Endothelial cell of umbilical vein (primary cell): ENCODE measurements at places on chromosomes 13 and 19.

DNA sequence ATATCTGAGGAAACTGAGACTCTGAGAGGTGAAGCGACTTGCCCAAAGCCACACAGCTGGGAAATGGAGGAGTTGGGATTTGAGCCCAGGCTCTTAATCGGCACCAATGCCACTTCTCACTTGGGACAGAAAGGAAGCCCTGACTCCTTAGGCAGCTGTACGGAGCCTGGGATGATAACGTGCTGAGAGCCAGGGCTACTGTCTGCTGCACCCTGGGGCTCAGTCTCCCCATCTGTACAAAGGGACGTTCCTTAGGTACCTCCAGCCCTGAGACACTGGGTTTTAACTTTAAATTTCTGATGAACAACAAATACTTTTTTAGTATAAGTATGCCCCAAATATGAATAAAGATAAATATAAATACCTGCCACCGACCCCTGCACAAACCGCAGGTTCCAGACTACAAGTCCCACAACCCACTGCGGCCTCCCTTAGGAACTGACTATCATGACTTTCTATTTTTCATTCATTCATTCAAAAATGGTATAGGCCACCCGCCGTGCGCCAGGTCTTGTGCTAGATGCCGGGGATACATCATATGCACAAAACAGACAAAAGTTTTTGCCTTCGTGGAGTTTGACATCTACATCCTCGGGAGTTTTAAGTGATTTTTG lies 776 bp upstream of the NCLN start:
- no peak for DNase-seq

- DNase-seq, result no peak
Measured at GRCh38 chr13:51212758-51213157, 9.4 kb upstream of the FAM124A start.

DNA sequence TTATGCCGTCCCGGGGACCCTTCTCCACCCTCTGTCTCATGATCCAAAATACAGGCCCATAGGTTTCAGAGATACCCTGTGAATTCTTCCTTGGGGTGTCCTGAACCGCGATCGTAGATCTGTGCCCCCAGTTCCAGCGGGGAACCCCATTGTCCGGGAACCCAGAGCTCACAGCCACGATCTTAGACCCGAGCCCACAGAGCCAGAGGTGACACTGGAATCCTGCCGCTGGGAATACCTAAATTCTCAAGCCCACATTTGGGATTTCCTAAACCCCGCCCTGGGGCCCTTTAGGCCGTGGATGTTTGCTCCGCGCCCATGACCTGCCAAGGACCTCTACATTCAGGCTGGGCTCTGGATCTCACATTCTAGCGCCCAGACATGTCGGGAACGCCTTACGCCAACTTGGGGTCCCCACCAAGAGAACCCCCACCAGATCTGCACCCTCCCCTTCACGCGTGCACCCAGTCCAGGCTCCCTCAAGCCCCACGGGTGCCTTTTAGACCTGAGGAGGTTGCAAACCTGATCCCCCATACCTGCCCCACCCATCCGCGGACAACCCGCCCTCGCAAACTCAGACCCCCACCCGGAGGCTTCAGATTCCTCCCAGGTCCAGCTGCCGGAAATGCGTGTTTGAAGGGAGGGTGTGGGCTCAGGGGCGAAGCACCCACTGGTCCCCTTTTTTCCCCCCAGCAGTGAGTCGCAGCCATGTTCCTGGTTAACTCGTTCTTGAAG lies 605 bp downstream of the CAPNS1 start:
- DNase-seq, result peak; percentile 50

DNA sequence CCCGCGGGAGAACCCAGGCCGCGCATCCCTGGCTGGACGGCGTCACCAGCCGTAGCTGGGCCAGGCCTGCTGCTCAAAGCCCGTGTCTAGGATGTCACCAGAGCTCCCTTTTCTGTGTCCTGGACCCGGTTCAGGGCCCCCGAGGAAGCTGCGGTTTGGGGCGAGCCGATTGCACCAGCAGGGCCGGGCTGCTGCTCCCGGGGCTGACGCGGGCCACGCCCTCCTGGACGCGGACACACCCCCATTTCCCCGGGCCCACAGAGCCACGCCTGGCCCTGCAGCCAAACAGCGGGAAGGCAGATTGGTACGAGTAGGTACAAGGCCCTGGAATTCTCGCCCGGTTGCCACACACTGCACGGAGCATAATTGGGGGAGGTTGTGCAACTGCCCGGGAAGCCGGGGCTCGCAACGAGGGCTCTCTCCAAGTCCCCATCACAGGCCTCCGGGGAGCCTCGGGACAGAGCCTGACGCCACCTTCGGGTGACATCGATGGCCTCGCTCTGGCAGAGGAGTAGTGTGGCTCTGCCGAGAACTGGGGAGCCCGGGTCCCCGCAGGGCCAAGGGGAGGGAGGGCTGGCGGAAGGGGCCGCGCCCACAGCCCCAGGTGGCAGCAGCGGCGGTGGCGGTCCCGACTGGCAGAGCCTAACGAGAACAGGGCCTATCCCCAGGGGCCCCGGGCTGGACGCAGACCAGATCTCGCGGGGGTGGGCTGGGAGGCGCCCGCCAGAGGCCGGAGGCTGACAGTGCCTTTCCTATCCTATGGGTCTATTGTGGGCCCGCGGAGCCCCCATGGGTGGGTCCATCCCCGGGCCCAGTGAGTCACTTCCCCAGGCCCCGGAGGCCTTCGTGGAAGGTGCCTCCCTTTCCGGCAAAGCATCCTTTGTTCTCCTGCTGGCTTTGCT lies 23.5 kb downstream of the KCTD15 start:
- peak; percentile 55 for DNase-seq

DNA sequence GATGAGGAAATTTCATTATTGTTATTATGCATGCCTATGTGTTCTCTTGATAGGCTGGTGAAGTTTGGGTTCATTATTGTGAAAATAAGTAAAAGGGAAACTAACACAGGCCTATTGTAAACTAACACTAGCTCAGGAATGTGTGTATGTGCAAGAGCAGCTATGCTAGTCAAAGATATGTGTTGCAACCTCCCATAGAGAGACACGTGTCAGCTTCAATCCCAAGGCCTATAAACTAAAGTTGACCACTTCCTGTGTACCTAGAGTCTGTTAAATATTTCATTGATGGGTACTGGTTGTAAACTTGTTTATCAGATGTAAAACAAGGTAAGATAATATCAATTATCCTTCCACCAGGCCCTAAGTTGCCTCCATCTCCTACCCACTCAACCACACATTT lies 44.7 kb upstream of the ZNF30 start:
- no peak for DNase-seq

- DNase-seq, result no peak
Measured at GRCh38 chr13:24511816-24512196, 772 bp downstream of the PARP4 start.

DNA sequence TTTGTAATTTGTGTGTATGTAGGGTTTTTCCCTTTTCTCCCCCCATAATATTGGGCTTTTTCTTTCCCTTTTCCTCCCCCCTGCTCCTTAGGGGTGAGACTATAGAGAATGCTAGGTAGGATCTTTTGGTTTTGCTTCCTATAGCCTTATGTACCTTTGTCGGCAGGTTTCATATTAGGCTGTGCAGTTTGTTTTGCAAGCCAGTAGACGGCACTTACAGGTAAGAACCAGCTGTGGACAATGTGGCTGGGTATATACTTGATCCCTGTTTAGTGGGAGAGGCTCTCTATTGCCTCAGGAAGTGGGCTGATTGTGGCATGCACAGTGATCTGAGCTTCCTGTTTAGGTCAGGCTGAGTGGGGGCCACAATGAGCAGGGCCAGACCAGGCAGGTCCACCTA lies 359.2 kb upstream of the OBI1 start:
- DNase-seq, result no peak
